ENCODE measurements at places on chromosomes 2 and 18.

GRCh38 chr2:221610255-221610654 lies 38.2 kb upstream of the EPHA4 start:
- no peak for DNase-seq

DNA sequence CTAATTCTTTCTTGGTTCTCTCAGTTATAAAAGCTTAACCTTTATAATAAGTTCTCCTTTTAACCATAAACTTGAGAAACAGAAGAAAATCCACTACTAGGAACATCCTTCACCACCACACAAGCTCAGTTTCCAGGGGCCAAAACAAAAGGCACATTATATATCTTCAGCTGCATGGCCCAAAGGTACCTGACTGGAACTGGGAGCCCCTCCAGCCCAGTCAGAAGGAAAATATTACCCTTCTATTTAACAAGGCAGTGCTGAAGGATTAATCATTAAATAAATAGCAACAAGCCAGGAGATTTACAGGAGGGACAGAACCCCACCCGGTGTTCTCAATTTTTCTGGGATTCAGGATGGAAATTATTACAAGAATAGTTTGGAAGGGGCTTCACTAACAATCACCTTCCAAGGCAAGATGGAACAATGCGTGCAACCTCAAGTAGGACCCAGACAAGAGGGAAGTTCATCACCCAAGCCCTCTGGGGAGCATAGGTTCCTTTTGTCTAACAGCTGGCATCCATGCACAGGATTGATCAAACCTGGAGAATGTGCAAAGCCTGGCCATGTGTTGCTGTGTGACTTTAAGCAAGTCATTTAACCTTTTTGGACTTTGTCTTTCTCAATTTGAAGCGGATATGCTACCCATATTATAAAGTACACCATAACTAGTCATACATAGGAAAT lies 159.6 kb upstream of the SETBP1 start:
- no peak for DNase-seq

- DNase-seq: peak; percentile 14
Measured at GRCh38 chr2:7707723-7708122, 790.5 kb downstream of the RNF144A start.

GRCh38 chr2:3354986-3355385 lies 22.6 kb downstream of the EIPR1 start:
- DNase-seq: no peak

- no peak for DNase-seq
Measured at GRCh38 chr2:230925879-230926765, 1.1 kb upstream of the GPR55 start.

GRCh38 chr18:69085951-69086350 lies 288.1 kb downstream of the CCDC102B start:
- DNase-seq: no peak

DNA sequence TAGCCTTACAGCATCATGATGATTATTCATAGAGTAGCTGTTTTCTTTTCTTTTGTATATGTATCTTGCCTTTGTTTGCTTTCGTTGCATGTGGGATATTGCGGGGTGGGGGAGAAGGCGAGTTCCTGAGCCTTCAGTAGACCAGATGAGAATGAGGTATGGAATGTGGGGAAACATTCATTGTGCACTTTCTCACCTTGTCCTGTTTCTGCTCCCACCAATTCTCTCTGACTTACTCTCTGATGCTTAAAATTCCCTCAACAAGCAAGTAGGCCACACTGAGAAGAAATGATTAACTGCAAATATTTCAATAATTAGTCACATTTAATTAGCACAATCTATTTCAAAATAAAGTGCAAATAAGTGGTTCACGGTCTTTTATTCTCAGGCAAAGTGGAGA lies 31.0 kb downstream of the GKN2 start:
- DNase-seq: no peak

DNA sequence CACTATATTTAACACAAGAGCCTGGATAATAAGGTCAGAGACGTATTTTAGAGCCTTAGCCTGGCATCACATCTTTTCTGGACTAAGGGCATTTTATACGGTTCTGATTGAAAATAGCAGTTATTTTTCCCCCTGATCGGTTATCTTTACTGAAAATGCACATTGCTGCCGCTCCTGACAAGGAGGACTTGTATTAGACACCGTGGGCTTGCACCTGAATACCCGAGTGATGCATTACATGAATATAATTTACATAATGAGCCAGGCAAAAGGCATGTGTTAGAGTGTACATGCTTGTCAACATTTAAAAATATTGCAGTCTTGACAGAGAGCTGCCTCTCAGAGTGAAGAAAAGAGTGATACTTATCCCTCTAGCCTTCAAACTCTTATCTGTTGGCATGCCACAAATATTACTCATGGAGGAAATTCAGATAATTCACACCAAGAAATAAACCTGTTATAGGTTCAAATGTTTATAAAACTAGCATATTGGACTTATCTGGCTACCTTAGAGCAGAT lies 470.5 kb upstream of the ETAA1 start:
- no peak for DNase-seq

GRCh38 chr18:5571666-5572065 lies 27.9 kb upstream of the EPB41L3 start:
- DNase-seq: no peak

GRCh38 chr2:225497166-225497565 lies 97.7 kb downstream of the NYAP2 start:
- DNase-seq: no peak

GRCh38 chr2:102442967-102443828 lies 20.2 kb downstream of the IL18RAP start:
- DNase-seq: no peak

GRCh38 chr2:55049821-55050099 lies 491 bp downstream of the RTN4 start:
- no peak for DNase-seq

All from non-pigmented ciliary epithelial cell (primary cell).